ENCODE measurements at places on chromosomes 4 and X.

DNA sequence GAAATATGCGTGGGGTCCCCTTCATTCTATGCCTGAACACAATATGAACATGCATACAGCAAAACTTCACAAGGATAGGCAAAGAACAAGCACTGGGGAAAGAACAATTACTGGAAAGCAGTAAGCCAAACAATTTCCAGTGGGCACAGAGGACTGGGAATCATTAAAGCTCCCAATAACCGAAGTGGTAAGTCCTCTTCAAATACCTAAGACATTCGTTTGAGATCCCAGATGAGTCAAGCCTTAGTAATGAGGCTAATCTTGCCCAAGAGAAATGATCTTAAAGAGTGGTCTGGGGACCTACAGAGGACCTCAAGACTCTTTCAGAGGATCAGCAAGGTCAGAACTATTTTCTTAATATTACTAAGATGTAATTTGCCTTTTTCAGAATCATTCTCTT is 28.6 kb downstream of the ANAPC10 start:
- no peak for DNase-seq

- no peak for DNase-seq
Observed at GRCh38 chr4:55002431-55002830, 123.0 kb downstream of the KDR start.

- no peak for DNase-seq
Observed at GRCh38 chr4:56627375-56627774, 53.7 kb downstream of the HOPX start.

- no peak for DNase-seq
Observed at GRCh38 chr4:165686756-165687155, 186.3 kb upstream of the TLL1 start.

DNA sequence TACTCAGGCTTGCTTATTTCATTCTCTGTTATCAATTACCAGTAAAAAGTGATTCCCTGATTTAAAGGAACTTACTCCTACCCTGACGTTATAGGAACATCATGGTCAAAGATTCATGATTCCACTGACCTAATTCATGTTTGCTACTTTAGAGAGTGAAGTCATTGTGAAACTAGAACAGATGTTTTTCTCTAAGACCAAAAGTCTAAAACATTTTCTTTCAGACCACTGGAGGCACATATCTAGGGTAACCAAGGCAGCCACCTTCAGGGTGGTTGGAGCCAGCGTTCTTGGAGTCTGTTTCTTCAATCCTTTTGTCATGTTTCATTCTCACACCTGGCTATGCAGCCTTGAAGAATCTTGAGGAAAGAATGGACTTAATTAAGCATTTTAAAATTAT is 77.8 kb downstream of the GALNTL6 start:
- no peak for DNase-seq

GRCh38 chr4:44056721-44057151 is 391.9 kb downstream of the KCTD8 start:
- no peak for DNase-seq

DNA sequence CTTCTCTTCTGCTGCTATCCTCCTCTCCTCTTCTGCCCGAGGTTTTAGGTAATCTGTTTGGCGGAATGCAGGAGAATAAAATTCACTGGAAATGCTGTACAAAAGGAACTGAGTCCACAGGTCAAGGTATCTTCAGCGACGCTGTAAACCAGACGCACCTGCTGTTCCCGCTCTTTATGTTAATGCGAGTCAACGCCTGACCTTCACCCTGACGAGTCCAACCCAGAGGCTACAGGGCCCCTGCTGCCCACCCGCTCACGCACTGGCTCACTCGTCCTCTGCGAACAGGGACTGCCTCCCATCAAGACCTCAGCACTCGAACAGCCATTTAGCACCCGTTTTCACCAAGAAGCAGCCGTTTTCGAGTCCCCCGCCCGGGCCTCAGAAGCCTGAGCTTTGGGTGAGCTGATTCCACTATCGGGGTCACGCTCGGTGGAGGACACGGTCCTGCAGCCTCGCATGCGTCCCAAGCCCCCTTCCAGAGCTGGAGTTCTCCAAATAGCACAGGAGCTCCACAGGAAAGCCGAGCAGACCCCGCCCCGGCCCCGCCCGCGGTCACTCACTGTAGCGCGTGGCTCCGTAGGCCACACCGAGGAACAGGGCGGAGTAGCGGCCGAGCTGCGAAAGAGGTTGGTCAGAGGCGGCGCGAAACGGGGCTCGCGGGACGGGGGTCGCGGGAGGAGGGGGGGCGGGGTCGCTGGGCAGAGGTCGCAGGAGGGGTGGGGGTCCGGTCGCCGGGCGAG is 556 bp downstream of the ATP5ME start:
- DNase-seq = peak; percentile 76

GRCh38 chr4:172173206-172173605 is 360.0 kb downstream of the GALNTL6 start:
- no peak for DNase-seq

DNA sequence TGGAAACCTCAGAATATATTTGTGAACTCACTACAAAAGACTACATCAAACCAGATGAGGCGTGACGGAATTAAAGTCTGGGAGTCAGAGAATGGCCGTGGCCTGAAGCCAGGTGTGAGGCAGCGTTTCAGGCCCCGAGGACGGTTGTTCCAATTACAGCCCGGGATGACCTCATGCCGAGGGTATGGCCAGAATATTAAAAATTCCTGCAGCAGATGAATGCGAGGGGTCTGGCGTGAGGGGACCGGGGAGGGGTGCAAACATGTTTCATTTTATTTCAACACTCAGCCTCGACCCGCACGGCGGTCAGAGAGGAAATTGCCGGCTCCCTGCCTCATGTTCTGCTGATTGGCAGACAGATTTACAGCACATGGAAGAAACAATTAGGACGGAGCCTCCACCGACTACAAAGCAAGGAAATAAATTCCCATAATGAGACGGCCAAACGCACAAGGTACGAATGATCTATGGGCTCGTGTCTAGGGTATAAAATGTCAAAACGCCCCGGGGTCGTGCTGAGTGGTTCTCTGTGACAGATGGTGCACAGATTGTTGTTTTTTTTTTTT is 289.7 kb downstream of the SHOX start:
- peak; percentile 48 for DNase-seq

DNA sequence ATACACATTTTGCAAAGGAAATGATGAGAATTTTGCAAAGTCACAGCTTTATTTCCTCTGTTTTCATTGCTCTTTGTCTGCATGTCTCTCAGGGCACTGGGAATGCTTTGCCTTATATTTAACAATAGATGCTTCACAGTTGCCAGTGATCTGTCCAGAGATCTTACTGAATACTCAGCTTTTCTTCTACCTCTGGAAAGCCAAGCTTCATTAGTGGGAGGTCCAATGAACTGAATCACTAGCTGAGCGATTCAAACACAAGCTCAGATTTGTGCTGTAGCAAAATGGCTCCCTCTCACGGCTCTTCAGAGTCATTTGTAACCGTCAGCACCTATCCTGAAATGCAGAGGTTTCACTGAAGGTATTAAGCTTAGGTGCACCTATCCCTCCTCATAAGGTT is 138.9 kb downstream of the DCLK2 start:
- DNase-seq = no peak

DNA sequence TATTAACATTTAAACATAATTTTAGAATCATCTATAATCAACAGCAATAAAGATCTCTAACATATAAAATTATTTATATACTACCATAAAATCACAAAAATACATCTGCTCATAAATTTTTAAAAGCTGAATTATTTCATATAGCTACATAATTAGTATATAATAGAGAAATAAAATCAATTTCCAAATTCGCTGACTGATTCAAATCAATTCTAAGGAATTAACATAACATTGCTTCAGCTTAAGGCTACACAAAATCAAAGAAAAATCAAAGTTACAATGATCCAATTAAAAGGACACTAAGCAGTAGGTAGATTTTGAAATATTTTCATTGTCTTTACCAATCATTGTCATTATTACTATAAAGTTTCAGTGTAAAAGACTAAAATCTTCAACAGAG is 194.7 kb downstream of the LRBA start:
- DNase-seq = no peak

DNA sequence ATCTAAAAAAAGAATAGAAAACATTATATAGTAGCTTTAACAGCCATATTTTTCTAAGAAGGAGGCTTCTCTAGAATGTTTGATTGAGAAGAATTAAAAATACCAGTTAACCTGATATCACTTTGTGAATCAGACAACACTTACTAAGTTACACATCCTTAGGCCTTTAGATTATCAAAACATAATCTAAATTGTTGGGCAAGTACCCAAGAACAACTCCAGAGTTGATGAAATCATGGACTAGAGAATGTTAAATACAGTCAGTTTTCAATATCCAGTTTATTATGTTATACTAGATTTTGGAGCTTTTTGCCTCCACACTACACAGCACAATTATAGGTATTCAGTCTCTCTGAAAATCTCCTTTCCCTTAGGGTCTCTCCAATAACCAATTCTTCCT is 39.6 kb downstream of the ARL13A start:
- DNase-seq = no peak

DNA sequence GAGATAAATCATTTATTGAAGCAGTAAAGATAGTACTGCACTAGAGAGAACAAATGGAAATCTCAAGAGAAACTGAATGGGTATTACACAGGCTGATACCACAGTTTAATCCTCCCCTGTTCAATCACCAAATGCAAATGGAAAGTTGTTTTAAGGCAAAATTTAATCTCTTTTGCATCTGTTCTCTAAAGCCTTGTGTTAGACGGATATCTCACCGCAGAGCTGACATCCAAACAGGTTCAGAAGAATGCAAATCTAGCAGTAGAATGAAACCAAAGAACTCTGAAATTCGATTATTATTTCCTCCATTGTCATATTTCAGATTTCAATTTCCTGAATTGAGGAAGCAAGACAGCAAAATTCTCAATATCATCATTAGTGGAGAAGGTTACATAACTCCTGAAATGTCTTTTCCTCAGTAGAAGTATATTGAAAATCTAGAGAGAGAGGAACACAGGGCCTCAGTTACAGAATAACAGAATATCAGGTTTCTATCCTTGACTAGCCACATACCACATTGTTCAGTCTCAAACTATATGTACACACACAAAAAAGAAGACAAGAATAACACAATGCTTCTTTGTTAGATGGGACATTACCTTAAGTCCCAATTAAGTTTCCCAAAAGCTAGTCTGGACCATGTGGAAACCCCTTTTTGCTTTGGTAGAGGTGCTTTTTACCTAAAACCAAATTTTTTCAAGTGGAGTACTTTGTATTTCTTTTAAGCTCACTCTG is 94.1 kb upstream of the BANK1 start:
- DNase-seq = no peak
